ENCODE measurements at places on chromosomes 5 and 9. TPM values are rescaled to one million over a fixed set of nuclear protein-coding genes. Genes with fewer than 3 reads are reported as not detected.

DNA sequence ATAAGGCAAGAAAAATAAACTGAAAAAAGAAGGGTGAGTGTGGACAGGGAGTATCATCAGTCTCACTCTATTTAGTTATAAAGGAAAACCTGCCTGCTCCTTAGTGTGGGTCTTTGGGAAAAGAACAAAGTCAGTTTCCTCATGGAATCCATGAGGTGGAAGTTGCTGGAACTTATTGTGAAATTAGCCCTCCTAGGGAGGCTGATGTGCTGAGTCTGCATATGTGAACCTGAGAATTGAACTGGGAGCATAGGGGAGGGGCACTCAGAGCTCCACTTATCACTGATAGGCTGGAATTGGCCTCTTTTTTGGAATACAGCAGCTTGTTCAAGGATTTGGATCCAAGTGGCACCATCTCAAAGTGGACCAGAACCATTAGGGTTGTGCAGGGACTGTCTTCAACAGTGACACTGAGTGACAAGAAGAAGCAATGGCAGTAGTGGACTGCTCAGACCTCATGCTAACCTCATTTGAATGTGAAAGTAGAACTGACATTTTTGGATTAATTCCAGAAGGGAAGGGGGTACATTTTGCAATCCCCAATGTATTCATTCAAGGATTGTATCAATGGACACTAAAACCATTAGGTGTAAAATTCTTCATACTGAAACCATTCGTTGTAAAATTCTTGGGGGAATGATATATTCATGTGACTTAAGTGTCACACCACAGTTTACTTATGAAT, 103.6 kb upstream of the KLF9 start:
- no peak for DNase-seq

- DNase-seq: no peak
These were observed 88.7 kb upstream of the ELL2 start for GRCh38 chr5:96050273-96050880.

GRCh38 chr5:131252824-131253171, 11.1 kb upstream of the CDC42SE2 start:
- DNase-seq: peak; percentile 48

DNA sequence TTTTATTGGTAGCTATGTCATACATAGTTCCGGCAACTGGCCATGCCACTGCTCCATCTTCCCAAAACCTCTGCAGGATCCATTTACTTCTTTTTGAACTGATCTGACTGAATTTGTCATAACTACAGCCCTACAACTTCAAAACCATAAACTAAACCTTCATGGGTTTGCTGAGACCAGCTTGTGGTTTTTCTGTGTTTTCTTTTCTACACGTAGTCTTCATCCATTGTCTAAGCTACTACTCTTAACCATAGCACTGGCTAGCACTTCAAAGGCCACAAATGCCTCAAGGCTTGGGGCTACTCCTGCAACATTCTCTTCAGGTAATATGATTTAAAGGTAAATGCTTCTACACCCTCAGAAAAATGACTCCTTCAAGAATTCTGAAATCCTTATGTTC, 9.0 kb upstream of the KIF2A start:
- no peak for DNase-seq

DNA sequence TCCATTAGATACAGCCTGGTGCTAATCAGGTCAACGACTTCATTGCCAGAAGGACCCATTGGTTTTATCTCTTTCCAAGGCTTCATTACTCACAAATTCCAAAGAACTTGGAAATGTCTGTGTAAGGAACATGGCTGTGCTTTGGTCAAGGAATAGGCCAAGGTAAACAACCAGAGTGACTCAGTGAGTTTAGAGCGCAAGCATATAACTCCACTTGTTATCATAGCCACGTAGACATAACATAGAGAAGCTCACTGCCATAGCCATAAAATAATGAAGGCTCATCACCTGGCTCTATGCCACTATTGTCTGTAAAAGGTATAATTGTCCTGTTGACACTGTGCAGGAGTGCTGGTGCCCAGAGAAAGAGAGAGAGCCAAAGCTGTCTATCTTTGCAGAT, 139.3 kb upstream of the PLCXD3 start:
- no peak for DNase-seq

DNA sequence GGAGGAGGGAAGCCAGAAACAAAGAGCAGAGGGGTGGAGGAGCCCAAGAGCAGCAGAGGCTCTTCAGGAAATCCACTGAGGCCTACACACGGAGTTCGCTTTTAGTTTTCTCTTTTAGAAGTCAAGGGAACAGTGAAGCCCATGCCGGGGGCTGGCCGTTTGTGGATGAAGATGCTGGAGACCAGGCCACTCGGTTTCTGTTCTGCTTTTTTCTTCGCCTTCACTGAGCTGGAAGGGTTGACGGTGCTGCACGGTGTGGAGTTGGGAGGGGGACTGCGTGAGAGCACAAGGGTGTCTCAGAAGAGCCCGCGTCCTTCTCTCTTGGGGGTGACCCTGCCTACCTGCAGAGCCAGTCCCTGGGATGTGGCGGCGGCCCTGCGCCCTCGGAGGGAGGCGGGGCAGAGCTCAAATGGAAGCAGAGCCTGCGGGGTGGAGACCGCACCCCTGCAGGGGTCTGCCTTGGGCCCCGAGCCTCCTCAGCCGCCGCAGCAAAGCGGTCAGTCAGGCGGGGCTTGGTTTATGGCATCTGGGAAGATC, 68.5 kb upstream of the CACNA1B start:
- no peak for DNase-seq

GRCh38 chr5:54844905-54845566, 140.4 kb downstream of the ESM1 start:
- no peak for DNase-seq

GRCh38 chr5:114346181-114346580, 15.7 kb upstream of the KCNN2 start:
- no peak for DNase-seq

DNA sequence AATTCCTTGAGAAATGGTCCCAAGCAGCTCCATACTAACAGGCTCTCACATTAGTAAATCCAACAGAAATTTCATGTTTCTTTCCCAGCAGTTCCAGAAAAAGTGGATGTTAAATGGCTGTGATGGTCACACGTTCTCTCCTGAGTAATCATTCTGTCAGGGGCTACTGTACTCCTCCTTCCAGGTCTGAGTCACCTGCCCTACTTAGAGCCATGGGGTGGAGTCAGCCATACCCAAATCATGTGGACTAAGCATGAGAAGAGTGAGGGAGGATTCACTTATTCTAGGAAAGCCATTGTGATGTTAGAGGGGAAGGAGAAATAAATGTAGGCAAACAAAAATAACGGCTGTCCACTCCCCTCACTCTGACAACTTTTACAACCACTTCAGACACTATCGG, 547.2 kb downstream of the CSNK1G3 start:
- DNase-seq: no peak

- peak; percentile 47 for DNase-seq
These were observed at the start of gene NPR2 for GRCh38 chr9:35791297-35791921. TSS of gene NPR2 (plus strand) at chr9:35791591. CDS start at chr9:35792409, 818 bp downstream.

DNA sequence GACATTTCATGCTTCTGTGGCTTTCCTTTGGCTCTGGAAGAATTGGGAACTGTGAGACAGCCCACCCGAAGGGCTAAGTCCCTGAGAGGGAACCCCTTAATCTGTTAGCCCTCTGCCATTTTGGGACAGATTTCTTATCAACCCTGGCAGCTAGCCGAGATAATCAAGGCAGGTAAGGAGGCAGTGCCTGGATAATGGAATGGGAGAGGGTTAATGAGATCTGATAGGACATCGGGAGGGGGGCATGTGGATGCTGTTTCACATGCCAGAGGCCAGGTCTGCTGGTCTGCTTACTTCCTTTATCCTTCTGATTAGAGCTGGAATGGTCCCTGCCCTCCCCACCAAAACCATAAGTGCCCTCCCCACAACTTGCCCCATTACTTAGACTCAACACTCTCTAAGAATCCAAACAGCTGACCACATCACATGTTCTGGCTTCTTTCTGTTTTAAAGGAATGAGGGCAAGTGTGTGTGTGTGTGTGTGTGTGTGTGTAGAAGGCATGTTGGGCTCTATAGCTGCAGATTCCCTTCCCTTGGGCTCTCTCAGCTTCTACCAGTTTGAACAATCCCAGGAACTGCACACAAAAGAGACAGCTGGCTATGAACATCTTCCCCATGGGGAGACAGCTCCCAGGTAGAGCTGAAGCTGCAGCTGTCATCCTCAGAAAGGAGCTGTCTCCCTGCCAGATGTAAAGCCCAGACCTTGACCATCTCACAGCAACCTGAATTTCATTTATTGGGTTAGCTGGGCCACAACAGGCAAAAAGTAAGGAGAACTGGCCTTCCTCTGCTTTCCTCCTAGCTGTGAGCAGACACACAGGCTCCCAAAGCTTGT, 221.3 kb downstream of the PIK3R1 start:
- DNase-seq: no peak

DNA sequence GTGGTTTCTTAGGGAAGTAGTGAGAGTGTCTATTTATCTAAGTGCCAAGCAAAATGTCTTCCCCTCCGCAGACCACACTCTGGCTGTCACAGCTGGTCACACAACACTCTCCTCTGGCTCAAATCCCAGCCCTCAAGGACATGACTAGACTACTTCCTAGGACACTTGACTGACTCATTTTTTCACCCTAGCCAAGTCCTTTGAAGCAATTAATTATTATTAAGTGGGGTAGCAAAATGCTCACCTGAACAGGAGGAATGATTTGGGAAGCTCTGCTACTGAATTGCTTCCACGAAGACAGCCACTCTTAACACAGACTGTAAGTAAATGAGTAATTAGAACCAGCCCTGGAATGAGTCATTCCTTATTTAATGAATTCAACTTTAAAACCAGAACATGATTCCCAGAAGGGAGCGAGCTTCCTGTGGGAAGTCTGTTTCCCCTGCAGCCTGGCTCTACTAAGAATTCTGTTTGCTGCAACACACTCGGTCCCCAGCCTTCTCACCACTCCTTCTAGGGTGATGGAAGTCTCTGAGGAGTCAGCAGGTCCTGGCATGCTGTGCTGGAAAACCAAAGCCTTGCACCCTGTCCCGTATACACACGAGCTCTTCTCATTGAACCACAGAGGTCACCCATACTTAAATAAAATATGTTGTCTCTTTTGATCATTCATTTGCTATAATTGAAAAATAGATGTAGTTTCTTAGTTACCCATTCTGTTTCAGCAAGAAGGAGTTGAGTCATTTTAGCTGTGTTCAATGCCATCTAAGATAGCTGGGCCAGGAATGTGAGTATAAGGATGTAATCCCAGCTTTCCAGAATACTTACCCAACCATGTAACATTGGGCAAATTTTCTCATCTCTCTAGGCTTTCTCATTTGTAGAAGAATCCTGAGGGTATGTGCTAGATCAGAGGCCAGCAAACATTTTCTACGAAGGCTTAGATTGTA, 218.6 kb upstream of the RASEF start:
- peak; percentile 46 for DNase-seq

GRCh38 chr5:20654746-20655145, 666.7 kb upstream of the CDH18 start:
- DNase-seq: no peak

DNA sequence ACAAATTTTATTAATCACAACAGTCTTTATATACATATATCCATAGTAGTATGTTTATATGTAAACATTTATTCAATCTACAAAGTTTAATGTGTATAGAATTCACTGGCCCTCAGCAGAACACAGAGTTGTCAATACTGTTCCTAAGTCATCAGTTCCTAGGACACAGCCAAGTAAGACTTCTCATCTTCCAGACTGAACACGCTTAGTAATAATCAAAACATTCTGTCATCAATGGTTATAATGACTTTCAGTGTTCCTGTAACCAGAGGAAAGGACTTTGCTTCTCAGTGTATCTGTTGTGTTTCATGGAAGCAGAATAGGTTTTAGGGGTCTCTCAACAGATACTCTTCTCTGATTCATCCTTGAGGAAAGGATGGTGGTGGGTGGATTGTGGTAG, 82.2 kb downstream of the SMIM23 start:
- no peak for DNase-seq

DNA sequence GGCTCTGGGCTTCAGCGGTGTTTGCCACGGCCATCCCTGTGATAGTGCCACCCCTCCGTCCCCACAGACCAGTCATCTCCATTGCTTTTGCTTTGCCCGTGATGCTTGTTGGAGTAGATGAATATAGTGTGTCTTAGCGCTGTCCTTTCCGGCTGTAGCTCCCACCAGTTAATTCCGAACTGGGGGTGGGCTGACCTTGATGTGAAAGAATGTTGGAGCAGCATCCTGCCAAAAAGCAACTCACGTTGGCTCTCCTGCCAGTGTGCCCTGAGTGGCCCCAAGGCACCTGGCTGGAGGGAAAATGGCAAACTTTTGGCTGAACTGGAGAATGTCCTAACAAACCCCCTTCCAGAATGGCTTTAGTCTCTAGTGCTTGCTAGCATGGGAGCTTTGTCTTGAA, 20.0 kb downstream of the CLTA start:
- no peak for DNase-seq

DNA sequence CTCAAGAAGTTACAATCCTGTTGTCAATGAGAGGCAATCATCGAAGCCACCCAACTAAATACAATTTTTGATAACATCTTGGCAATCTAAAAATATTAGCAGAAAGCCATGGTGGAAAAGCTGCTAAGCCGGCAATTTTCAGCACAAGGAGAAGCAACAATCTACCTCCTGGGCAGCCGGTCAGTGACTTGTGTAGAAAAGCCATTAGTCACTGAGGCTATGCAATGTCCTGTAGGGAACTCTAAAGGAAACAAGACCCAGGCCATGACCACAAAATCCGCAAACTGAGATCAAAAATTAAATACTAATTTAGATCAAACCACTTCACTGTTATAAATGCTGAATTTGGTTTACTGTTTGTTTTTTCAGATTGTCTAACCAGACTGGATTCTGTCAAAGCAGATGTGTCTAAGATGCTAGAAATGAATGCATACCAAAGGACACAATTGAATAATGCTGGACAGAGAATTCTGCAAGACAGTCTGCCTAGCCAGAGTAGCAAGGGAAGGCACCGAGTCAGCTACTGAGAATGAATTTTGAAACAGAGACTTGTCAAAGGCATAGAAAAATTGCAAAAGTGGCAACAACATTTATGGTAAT, 384.8 kb downstream of the PRELID2 start:
- no peak for DNase-seq

DNA sequence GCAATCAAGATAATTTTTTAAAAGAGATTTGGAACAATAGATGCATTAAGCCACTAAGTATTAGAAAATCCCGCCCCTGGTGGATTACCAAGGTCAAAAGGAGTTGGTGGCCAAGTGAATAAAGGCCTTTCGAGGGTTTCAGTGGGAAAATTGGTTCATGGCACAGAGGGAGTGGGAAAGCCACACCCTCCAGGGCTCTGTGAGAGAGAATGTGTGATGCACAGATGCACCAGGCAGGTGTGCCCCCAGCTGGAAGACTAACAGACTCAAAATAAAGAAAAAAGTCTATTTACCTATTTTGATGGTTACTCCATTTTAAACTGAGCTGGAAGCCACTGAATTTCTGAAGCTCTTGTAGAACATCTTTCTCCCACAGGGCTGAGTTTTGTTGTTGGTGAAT, 278.0 kb downstream of the DRD1 start:
- DNase-seq: no peak

Gene ORM2
- total RNA-seq: not detected

Gene PGM5
- total RNA-seq: 276 TPM

Gene SHISAL2B
- not detected for total RNA-seq

Gene BHMT
- total RNA-seq: 0.44 TPM

Gene PTGDS
- total RNA-seq: 4,014 TPM

Gene PDZD2
- total RNA-seq: 77.3 TPM

Gene CDX1
- not detected for total RNA-seq

Gene PCDHA5
- total RNA-seq: 0.08 TPM

Gene GARIN3
- not detected for total RNA-seq
